ENCODE measurements at places on chromosomes 2 and 18.

- no peak for DNase-seq
Measured at GRCh38 chr2:120341977-120342376, 4.0 kb upstream of the INHBB start.

DNA sequence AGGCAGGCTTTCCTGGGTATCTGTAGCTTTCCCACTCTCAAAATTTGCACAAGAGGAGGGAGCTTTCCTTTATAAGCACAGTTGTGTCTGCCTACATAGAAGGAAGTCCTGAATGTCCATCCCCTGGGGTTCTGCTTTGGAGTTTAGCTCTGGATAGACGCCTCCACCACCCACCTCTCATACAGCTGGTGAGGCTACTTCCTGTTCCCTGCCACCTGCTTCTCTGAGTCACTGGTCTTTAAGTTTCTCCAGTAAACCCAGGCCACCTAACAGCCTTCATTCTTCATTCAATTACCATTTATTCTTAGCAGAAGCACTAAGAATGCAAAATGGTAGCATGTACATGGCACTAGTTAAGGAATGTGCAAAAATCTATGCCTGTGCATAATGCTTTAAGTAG is 407.8 kb downstream of the CDH2 start:
- no peak for DNase-seq

DNA sequence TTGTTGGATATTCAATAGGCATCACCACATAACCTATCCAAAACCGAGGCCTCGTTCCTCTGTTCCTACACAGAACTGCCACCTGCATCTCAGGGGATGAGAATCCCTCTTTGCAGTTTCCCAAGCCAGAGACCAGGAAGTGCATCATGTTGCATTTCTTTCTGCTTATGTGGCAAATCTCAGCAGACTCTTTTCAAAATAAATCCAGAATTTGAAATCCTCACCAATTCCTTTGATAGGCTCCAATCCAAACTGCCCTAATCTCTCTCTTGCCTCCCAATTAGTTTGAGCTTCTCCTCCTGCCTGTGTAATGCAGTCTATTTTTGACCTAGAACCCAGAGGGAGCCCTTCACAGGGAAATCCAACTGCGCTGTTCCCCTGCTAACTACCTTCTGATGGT is 215.5 kb downstream of the RNF144A start:
- DNase-seq, result no peak

DNA sequence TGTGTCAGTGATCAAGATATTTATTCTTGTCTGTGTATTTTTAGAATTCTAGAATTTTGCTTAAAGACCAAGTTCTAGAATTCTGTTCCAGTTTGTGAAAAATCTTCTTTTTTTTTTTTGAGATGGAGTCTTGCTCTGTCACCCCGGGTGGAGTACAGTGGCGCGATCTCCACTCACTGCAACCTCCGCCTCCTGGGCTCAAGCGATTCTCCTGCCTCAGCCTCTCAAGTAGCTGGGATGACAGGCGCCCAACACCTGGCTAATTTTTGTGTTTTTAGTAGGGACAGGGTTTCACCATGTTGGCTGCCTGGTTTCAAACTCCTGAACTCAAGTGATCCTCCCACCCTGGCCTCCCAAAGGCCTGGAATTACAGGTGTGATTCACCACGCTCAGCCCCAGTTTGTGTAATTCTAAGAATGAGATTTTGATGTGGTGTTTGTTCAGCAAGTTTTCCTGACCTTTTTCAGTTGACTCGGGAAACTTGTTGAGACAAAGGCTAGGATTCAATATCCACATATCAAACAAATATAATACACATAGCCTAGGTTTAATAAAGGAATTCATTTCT is 3.6 kb downstream of the EIF5B start:
- no peak for DNase-seq

- DNase-seq, result no peak
Measured at GRCh38 chr2:55357927-55358326, 61.7 kb downstream of the CCDC88A start.

DNA sequence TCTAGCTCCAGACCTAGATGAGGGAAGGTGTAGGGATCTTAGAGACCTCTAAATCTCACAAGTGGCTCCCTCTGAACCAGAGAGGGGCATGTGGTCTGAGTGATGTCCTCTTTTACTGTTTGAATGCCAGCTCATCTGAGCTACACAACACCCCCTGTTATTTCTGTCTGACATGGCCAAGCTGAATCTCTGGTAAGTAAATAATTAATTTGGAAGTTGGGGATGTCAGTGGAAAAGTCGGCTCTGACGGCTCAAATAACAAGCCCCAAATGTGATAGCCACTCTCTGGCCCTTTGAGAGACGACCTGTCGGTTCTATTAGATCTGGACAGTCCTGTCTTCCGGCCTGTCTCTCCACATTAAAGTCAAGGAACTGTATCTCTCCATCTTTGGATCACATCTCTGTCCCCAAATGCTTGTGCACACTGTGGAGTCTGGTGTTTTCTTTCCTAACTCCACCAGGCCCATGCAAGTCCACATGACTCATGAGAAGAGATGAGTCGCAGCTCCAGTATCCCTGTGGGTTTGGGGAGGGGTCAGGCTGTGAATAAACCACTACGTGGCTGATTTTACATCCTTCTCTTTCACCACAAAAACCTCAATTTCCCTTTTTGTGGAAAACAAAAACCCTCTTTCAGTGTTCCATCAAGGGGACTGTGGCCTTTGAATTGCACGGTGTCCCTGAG is 52.5 kb downstream of the SETBP1 start:
- no peak for DNase-seq

DNA sequence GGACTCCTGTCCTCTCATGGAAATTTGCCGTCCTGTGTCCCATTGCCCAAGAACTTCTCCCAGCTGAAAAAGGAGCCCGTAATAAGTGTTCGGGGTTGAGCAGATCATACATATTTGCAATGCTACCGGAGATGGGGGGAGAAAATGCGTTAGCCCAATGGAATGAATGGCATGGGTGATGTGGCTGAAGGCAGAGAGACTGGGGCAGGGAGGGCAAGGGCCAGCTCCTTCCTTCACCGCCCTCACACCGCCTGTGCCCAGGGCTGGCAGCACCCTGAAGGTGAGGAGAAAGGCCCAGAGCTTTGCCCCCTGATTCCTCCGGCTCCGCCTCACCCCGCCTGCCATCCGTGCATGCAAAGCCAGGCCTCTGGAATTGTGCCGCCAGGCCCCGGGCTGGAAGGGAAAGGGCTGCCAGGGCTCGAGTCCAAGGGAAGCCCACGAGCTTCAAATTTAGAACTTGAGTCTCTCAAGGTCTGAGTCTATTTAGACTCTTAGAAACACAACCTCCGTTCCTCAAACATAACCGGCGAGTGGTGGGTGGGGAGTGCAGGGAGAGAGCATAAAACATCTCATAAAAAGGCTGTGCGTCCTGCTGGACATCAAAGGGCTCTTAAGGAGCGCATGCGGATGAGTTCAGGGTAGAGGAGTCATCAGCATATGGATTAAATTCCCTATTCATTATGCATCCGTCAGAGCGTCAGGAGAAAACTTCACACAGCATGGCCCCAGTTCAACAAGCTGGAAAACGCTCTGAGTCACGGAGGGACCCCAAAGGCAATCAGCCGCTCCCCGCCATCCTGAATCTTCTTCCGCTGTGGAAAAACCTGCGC is 121.7 kb upstream of the GLI2 start:
- no peak for DNase-seq

DNA sequence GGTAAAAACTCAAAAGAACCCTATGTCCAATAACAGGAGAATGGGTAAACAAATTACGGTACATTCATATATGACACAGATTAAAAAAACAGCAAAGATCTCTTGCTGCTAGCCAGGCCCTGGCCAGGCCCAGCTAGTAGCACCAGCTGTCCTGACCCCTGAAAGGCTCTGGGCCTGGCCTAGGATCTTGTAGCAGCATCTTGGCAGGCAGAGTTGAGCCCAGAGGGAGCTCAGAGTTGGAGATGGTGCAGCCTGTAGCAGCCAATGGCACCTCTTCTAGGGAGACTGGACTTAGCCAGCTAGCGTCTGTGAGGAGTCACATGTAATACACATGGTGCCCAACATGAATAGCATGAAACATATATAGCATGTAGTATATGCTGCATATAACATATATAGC is 69.1 kb downstream of the HS6ST1 start:
- DNase-seq, result no peak

GRCh38 chr18:52504589-52504988 is 164.6 kb downstream of the DCC start:
- no peak for DNase-seq

DNA sequence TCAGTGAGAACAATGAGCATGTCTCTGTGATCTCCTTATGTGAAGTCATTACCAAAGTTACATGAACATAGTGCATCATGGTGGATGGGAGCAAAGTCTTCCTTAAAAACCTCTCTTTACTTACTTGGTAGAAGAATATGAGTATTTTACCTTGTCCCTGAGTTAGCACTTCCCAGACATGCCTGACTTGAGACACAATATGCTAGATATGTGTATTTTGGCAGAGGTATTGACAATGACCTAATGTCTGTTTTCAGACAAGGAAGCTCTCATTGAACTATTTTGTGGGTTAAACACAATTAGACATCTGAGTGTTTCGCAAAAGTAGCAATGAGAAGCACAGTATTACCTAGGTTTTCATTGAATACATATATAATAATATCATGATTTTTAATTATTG is 99.1 kb upstream of the MC4R start:
- no peak for DNase-seq

DNA sequence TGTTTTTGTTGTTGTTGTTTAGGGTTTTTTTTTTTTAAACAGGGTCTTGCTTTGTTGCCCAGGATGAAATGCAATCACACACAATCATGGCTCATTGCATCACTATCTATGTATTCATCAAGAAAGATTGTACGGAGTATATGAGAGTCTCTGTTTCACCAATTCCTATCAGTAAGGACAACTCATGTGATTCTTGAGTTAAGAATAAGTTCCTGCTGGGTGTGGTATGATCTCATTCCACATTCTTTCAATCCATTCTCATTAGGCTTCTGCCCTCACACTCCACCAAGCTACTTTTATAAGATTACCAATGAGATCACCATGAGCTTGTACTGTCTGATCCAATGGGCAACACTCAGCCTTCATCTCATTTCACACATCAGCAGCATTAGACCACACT is 9.1 kb upstream of the AP1S3 start:
- no peak for DNase-seq

- no peak for DNase-seq
Measured at GRCh38 chr2:86281066-86281700, 56.2 kb downstream of the REEP1 start.

GRCh38 chr2:166351319-166351718 is 24.4 kb downstream of the SCN9A start:
- DNase-seq, result no peak

DNA sequence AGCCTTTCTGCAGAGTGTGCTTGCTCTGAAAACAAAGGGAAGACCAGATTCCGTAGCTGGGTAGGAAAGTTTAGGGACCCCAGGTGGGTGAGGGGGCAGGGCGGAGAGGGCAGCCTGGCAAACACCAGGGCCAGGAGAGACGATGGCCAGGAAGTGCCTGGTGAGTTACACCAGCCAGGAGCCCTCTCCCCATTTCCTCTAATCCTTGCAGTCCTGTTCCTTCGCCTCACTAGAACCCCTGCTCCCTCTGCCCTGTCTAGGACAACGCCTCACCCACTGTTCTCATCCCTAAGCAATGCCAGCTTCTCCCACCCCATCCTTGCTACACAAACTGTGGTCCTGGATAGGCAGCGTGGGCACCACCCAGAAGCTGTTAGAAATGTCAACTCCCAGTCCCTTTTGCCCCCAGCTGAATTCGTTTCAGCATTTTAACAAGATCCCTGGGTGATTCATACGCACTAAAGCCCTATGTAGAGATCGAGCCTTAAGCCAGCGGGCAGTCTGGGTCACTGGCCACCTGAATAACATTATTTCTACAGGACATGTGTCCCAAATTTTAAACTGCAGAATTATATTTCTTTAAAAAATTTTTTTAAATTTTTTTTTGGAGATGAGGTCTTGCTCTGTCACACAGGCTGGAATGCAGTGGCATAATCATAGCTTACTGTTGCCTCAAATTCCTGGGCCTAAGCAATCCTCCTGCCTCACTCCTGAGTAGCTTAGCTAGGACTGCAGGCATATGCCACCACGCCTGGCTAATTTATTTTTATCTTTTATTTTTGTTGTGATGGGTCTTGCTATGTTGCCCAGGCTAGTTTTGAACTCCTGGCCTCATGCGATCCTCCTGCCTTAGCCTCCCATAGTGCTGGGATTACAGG is 10.9 kb downstream of the WIPF1 start:
- DNase-seq, result no peak

- no peak for DNase-seq
Measured at GRCh38 chr2:45707006-45707405, 55.5 kb downstream of the PRKCE start.

- no peak for DNase-seq
Measured at GRCh38 chr2:174615871-174616436, 18.4 kb upstream of the WIPF1 start.

DNA sequence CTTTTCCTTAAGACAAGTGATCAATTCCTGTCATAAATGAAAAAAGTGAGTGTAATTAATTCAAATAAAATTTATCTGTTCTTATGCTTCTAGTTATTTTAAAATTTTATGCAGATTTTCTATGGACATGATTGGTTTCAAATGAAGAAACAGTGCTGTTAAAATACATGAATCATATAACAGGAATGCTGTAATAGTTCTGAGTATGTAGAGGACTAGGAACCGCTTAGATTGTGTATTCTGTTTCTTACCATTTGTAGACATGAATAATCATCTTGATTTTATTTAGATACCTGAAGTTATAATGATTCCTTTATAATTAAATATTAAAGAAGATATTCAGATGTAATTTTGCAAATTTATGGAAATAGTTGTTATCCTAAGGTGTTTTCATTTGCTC is 3.5 kb downstream of the ACTR2 start:
- DNase-seq, result no peak

GRCh38 chr2:115119086-115119485 is 676.6 kb downstream of the DPP10 start:
- DNase-seq, result no peak

DNA sequence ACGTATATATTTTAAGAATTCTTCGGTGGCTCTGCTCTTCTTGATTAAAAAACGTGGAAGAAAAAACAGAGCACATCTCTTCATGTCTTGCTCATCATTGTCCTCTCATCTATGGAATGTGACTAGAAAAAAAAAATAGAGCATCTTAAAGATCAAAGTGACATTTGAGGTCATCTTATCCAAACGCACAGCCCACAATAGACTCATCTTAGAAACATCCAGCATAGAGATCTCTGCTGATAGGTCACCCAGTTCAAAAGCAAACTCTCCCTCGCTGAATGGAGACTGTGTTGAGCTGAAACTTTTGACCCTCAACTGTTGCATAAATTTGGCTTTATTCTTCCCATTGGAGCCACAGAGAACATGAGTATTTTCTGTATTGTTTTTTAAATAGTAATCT is 65.2 kb downstream of the CMPK2 start:
- DNase-seq, result no peak

GRCh38 chr2:48306409-48307284 is 223.3 kb upstream of the STON1 start:
- no peak for DNase-seq

- DNase-seq, result no peak
Measured at GRCh38 chr2:46974174-46974573, 58.6 kb upstream of the MCFD2 start.
